ENCODE measurements at places on chromosomes 16 and 17. TPM values are rescaled to one million over a fixed set of nuclear protein-coding genes. Genes with fewer than 3 reads are reported as not detected.

DNA sequence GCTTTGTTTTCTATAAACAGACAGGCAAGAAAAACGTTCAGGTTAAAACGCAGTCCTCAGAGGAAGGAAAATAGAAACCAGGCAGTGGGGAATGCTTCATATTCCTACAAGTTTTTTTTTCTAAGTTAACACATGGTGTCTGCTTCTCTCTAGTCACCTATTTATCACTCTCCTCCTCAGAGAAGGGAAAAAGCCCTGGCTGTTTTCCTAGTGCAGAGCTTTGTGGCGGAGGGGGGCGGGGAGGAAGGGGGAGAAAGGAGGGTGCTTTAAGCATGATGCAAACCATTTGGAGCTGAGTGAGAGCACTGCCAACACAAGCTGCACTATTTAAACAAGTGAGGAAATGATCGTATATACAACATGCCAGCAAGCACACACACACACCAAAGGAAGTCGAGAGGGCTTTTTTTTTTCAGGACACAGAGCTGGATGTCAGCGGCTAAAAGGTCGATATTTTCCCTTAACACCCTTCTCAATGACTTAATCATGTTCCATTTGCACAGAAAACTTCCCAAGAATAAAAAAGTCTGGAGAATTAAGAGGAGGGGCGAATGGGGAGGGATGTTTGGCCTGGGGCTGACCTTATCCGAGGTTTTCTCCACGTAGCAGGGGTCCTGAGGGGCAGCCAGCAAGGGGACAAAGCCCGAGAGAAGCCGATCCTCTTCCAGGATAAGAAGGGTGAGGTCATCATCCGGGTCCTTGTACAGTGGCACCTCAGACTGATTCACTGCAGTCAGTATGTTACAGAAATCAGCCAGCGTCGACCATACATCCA is 117.4 kb downstream of the HIC1 start:
- no peaks in the 10 kb centered on the region for H3K4me1 ChIP-seq
- no peak overlapping the region for H3K4me3 ChIP-seq
- H3K27me3 ChIP-seq = no peaks in the 10 kb centered on the region
- H3K27ac ChIP-seq = no peak overlapping the region
- DNase-seq = no peak

DNA sequence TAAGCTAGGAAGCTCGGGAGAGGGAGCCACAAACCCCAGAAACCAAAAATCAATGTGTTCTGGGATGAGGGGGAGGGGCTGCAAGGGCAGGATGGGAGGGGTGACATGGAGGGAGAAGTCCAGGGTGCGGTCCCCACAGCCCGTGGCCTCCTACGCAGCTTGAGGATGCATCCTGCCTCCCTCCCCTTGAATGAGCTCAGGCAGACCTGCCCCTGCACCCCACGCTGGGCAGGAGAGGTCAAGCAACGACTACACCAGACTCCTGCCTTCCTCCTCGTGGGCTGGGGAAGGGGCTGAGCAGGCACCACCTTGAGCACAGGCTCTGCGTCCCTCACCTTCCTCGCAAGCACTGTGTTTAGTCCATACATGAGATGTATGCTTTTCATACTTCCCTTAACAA is 3.9 kb downstream of the ANKRD13B start:
- peaks cover 4% of the 10 kb centered on the region for H3K4me1 ChIP-seq
- no peaks in the 10 kb centered on the region for H3K36me3 ChIP-seq
- no peak for DNase-seq
- peak overlapping the region; percentile 66 for H3K4me3 ChIP-seq
- H3K27me3 ChIP-seq = no peaks in the 10 kb centered on the region

DNA sequence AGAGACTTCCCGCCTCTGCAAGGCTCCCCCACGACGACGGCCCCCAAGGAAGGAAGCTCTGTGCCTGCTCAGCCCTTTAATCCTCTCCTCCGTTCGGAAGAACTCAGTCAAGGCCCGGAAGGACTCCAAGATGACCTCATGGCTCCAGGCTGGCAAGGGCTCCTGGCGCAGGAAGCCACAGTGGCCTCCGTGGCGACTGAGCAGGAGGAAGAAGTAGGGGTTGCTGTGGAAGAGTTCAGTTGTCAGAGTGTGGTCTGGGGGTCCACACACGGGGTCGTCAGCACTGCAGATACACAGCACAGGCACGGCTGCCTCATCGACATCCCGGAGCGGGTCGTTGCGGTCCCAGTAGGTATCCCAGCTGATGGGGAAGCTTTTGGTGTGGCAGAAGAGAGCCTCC is 4.2 kb downstream of the ABHD15 start:
- peaks cover 8% of the 10 kb centered on the region for H3K27me3 ChIP-seq
- H3K4me3 ChIP-seq = no peak overlapping the region
- no peak overlapping the region for H3K27ac ChIP-seq
- no peaks in the 10 kb centered on the region for H3K4me1 ChIP-seq

The DHRS13 gene
- total RNA-seq = 29.6 TPM

GRCh38 chr16:46828943-46829342 is 2.0 kb downstream of the C16orf87 start:
- no peaks in the 10 kb centered on the region for H3K36me3 ChIP-seq
- DNase-seq = no peak
- no peaks in the 10 kb centered on the region for H3K4me1 ChIP-seq
- no peak overlapping the region for H3K27ac ChIP-seq
- peak overlapping the region; percentile 93 for H3K4me3 ChIP-seq

- no peaks in the 10 kb centered on the region for H3K4me1 ChIP-seq
- H3K4me3 ChIP-seq = no peak overlapping the region
- H3K27ac ChIP-seq = no peak overlapping the region
- H3K27me3 ChIP-seq = no peaks in the 10 kb centered on the region
Observed at GRCh38 chr16:68284847-68285246, 20.5 kb downstream of the SLC7A6 start.

DNA sequence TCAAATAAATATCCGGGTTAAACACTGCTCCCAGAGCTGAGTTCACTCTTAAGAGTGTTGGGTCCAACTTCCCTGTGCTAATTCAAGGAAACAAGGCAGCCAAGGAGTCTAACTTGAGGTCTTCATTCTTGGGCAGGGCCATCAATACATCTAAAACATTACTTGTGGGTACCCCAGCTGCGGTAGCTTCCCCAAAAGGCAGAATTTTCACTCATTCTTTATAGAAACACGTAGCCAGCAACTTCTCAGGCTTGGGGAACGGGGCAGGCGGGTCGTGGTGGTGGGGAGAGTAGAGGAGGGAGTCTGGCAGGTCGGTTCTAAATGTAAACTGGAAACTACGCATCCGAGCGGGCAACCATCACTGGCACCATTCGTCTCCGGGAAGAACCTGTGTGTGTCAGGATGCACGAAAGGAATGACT is 666 bp upstream of the METTL9 start:
- no peaks in the 10 kb centered on the region for H3K27me3 ChIP-seq
- no peaks in the 10 kb centered on the region for H3K36me3 ChIP-seq
- peak overlapping the region; percentile 93 for H3K4me3 ChIP-seq
- no peak for DNase-seq

GRCh38 chr16:12458591-12459358 is 344.9 kb downstream of the CPPED1 start:
- no peaks in the 10 kb centered on the region for H3K27me3 ChIP-seq
- H3K4me1 ChIP-seq = no peaks in the 10 kb centered on the region
- H3K4me3 ChIP-seq = no peak overlapping the region
- H3K27ac ChIP-seq = no peak overlapping the region
- no peak for DNase-seq

GRCh38 chr17:73701701-73702100 is 57.5 kb upstream of the SDK2 start:
- no peaks in the 10 kb centered on the region for H3K27me3 ChIP-seq
- H3K27ac ChIP-seq = no peak overlapping the region
- H3K36me3 ChIP-seq = no peaks in the 10 kb centered on the region

- no peaks in the 10 kb centered on the region for H3K36me3 ChIP-seq
- H3K4me1 ChIP-seq = peaks cover 23% of the 10 kb centered on the region
- no peaks in the 10 kb centered on the region for H3K27me3 ChIP-seq
- DNase-seq = no peak
Observed at GRCh38 chr16:56197192-56197992, 6.1 kb downstream of the GNAO1 start.

Measured in H9 (cell line).